ENCODE measurements at places on chromosomes 1 and 21.

- no peak for ATAC-seq
These were observed 8.0 kb downstream of the FCAMR start for GRCh38 chr1:206962272-206962671.

- ATAC-seq: no peak
These were observed 81.7 kb downstream of the DNM3 start for GRCh38 chr1:171922999-171923398.

DNA sequence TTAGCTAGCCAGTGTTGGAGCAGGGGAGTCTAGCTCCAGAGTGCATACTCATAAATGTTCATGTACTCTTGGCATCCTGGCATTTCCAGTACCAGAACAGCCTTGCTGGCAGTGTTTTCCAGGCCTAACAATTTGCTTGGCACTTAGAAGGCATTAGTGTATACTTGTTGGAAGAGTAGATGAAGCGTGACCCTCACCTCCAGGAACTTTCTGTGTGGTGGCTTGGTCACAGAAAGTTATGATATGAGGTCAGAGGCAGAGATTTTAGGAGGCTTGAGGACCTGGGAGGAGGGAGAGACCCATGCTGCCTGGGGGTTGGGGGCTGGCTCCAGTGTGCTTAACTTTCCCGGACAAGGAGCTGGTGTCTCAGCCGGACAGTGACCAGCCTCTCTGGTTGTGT lies 52.7 kb upstream of the GCLM start:
- ATAC-seq: no peak

DNA sequence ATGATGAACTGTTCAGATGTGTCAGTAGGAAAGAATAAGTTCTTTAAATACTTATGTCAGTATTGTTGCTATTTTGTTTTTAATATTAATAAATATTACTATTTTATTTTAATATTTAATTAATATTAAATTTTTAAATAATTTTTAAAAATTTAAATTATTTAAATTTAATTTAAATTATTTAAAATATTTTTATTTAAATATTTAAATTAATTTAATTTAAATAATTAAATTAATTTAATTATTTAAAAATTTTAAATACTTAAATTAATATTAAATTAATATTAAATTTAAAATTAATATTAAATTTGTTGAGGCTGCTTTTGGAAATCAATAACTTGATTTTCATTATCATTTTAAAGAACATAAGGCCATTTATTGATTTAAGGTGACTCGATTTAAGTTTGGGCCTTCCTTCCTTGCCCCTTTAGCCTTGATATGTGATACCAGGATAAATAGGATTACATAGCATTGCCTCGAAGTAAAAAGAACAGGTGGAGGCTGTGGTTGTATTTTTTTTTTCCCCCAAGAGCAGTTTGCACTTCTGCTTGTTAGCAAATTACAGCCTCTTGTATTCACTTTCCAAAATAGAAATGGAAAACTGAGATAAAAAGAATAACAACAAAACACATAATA lies 915.2 kb downstream of the TTLL7 start:
- ATAC-seq: no peak

- ATAC-seq: no peak
These were observed 38.0 kb upstream of the TADA1 start for GRCh38 chr1:166914111-166914510.

DNA sequence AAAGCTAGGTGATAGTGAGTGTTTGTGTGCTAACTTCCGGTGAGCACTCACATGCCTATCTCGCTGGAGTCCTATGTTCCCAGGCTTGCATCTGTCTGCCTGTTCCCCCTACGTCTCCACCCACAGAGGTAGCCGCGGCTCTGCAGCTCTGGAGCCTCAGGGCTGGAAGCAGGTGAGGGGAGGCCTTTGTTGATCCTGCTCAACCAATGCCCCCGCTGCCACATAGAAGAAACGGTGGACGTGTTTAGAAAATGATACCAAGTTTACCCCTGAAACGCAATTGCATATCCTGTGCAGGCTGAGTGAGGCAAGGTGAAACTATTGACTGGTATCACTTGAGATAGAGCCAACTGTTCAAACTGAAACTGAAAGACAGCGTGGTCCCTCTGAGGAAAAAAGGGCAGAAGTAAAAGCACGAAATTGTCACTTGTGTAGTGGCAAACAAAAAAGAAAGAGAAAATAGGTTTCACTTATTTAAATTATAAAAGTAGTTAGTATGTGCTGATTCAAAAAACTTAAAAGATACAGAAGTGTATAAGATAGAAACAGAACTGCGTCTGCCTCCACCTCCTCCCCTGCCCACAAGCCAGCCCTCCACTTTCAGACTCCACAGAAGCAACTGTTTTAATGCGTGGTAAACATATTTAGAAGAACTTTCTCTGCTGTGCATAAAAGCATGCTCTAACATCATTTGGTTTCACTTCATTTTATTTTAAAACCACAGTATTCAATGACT lies 38.6 kb upstream of the ETS2 start:
- ATAC-seq: peak; percentile 89

DNA sequence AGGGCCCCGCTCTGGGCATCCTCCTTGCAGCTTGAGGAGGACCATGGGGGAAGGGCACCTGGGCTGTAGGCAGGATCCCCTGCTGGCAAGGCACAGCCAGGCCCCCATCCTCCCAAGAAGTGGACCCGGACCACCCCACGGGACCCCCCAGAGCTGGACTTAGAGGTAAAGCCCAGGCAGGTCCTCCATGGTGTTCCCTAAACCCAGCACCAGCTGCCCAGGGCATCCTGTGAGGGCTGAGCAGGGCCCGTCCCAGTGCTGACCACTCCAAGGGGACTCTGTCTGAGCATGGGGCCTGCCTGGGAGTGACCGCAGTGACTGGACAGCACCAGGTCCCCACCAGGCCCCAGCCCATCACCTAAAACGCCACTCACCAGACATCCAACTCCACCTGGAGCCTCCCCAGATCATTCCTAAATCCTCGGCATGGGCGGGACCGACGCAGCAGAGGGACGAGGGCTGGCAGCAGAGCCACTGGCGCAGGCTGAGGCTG lies 21.3 kb downstream of the COL6A2 start:
- ATAC-seq: no peak

GRCh38 chr1:83860490-83861221 lies 138.3 kb downstream of the TTLL7 start:
- ATAC-seq: peak; percentile 89

- no peak for ATAC-seq
These were observed at the start of gene TNFSF18 for GRCh38 chr1:173050865-173051264. TNFSF18 (minus strand) TSS chr1:173050941; CDS start chr1:173050896, 45 bp downstream.

Measured in activated CD4-positive, CD25-positive, alpha-beta regulatory T cell treated with anti-CD3 and anti-CD28 coated beads, Interleukin-2, amount 50 U/mL, for 24 hours (primary cell).